ENCODE measurements at places on chromosomes 11 and 22. TPM values are rescaled to one million over a fixed set of nuclear protein-coding genes. Genes with fewer than 3 reads are reported as not detected.
A peak's percentile ranks its signal among the peaks of the same experiment; 100 is the strongest.

Gene RGL4
- 30.8 TPM for total RNA-seq

Gene OTOG
- not detected for total RNA-seq

Gene RCOR2
- total RNA-seq: 0.47 TPM

Gene B3GAT1
- total RNA-seq: 0.61 TPM

Gene BRD1
- total RNA-seq: 56.6 TPM

Gene ART1
- total RNA-seq: not detected

Gene BIRC3
- total RNA-seq: 46.4 TPM

Gene OR52I2
- total RNA-seq: not detected

Gene OR52N4
- total RNA-seq: 0.23 TPM

DNA sequence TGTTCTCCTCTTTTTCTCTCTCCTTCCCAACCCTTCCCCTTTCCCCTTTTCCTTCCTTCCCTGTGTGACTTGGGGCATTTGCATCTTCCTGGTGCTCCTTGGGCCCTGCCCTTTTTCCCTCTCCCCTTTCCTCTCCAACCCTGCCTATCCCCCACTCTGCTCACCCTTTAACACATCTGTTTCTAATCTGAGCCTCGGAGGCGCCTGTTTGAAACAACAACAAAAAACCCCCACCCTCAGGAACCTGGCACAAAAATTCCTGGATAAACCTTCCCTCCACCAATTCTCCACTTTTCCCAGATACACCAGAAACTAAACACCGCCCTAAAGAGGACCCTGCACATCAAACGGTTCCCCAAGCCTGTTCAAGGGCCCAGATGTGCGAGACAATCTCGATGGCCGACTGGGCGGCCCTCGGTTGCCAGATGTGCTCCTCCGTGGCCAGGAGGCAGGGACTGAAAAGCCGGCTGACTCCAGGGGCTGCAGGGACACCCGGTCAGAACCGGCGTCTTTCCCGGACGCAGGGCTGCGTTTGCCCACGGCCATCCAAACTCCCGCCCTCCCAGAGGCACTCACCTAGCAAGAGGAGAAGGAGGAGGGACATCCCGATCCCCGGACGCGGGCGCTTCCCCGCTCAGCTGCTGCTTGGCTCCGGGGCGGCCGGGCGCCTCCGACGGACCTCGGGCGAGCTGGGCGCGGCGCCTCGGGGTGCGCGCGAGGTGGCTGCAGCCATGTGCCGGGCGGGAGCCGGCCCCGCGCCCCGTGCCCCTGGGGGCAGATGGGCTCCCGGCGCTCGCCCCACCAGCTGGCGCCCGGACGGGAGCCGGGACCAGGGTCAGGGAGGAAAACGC, 486 bp downstream of the CLMP start:
- DNase-seq: no peak

DNA sequence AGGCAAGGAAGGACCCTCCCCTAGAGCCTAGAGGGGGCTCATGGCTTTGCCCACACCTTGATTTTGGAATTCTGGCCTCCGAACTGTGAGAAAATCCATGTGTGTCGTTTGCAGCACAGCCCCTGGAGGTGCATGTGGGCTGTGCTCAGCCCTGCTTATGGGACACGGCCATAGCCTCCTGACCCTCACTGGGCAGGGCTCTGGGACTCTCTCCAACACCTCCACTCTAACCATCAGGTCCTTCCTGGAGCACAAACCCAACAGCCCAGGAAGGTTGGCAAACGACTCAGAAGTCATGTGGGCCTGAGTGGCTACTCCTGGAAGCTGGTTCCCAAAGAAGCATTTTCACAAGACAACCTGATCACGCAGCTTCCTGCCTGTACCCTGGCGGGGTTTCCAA, 144.1 kb downstream of the CTTN start:
- DNase-seq: no peak

DNA sequence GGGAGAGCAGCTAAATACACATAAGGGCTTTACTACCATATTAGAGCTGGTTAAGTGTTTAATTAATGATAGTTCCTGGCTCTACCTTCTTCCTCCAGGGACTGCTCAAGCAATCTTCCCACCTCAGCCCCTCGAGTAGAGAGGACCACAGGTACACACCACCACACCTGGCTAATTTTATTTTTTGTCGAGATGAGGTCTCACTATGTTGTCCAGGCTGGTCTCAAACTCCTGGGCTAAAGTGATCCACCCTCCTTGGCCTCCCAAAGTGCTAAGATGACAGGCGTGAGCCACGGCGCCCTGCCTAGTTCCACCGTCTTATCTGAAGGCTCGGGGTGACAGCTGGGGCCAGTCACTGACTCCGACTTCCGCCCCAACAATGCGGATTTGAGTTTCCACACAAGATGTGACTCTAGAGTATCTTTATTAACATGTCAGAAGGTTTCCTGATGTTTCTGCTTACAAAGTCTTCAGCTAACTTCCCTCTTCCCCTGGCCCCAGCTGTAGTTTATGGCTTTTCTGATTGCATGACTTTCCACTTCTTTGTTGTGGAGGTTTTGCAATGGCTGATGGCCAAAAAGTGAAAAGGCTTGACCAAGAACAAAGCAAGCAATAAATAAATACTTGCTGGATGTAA, 16.8 kb downstream of the TPST2 start:
- DNase-seq: no peak

- no peak for DNase-seq
These were observed 4.3 kb downstream of the ATL3 start for GRCh38 chr11:63666874-63667273.

DNA sequence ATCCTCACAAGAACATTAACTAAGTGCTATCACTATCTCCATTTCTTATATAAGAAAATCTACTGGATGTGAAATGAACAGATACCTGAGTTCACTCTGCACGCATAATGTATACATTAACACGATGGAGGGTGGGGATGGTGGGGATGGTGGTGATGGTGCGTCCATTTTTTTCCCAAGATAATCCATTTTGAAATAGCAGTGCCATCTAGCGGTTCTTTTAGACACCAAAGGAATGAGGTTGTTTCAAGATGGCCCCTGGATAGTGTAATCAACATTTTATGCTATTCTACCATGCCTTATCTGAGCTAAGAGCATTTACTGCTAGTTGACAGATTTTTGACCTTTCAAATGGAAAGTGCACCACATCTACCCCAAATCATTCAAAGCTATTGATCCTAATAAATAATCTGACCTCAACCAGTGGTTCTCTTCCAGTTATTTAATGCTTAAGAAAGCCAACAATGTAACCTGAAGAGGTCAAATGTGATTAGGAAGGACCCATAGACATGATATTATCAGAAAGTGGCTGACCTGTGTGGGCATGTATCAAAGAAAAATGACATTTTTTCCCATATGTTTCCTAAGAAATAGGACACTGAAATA, 714.7 kb upstream of the TENM4 start:
- no peak for DNase-seq

GRCh38 chr11:70610566-70611565, 212.5 kb downstream of the CTTN start:
- no peak for DNase-seq

- DNase-seq: no peak
These were observed 44.9 kb downstream of the PLEKHA7 start for GRCh38 chr11:16969010-16969999.

GRCh38 chr22:26516503-26516902, 4.2 kb upstream of the TFIP11 start:
- no peak for DNase-seq

DNA sequence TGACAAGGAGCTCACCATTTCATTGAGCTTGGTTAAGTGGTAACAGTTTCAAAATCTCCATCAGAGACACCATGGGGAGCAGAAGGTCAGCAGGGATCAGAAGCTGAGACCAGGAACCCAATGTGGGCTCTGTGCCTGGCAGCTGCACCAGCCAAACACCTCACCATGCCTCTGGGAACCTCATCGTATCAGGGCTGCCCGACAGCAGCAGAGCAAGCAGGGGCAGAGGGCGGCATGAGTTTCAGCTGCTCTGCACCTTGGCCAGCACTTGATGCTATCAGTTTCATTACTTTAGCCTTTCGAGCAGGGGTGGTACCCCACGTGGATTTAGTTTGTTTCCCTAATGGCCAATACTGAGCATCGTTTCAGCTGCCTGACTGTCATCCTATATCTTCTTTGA, 77.8 kb downstream of the DGCR2 start:
- DNase-seq: no peak

- DNase-seq: peak; percentile 95
These were observed 950 bp downstream of the FERMT3 start for GRCh38 chr11:64207256-64208085.

DNA sequence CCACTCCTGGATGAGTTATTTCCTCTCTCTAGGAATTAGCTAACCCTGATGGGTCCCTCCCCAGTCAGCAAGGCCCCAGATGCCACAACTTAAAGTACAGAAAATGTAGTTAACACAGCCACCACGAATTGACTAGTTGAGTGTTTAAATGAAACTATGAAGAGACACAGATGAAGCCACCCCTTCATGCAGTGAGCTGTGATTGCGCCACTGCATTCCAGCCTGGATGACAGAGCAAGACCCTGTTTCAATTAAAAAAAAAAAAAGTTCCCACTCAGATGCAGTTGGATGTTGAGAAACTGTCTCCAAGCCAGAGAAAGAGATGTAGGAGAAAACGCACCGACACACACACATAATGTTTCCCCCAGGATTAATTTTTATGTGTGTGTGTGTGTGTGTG, 53.3 kb downstream of the SCN3B start:
- DNase-seq: no peak

DNA sequence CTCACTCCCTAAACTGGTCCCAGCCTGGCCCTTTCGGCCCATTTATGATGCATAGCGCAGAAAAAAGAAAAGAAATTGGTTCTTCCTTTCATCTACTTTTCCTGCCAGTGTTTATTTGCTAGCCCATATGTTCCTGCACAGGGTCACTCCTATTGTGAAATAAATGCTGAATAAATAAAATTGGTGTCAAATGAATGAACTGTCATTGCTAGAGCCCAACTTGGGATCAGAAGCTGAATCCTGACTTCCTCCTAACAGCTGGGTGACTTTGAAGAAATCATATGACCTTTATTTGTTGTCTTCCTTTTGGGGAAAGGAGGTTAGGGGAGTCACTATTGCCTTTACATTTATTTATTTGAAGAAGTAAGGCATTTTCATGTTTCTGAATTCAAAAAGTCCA, 92.0 kb downstream of the PRR5L start:
- DNase-seq: no peak

GRCh38 chr11:120565466-120566155, 54.1 kb downstream of the GRIK4 start:
- DNase-seq: no peak

DNA sequence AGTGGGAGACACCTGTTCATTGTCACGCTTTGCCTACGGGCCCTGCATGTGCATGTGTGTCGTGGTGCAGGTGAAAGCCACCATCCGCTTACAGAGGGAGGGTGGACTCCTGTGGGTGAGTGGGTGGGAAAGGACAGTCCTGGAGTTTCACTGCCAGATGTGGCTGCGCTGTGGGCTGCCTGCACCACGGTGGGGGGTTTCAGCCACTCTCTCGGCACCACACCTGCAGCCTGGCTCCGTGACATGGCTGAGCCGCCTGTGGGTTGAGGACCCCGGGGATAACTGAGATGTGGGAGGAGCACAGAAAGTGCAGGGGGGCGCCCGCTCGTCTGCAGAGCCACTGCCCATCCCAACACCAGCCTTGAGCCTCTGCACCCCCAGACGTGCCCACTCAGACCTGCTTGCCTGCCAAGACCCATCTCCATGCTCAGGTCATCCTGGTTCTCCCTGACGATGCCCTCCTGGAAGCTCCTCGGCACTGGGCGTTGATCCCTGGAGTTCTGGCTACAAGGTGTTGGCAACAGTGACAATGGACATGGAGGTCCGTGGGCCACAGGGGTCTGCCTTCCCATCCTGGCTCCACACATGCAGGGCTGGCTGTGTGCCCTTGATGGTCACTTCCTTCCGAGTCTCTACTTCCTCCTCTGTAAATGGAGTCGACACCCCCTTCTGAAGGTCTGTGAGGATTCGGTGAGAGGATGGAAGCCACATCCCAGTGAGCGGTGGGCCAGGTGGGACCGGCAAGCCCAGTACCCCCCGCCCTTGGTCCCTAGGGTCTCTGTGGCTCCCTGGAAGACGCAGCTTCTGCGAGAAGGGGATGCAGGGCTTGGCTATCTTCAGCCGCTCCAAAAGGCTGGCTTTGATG, 1007.0 kb downstream of the BRD1 start:
- DNase-seq: no peak

- DNase-seq: no peak
These were observed 562 bp downstream of the FOLR3 start for GRCh38 chr11:72135891-72136683.

DNA sequence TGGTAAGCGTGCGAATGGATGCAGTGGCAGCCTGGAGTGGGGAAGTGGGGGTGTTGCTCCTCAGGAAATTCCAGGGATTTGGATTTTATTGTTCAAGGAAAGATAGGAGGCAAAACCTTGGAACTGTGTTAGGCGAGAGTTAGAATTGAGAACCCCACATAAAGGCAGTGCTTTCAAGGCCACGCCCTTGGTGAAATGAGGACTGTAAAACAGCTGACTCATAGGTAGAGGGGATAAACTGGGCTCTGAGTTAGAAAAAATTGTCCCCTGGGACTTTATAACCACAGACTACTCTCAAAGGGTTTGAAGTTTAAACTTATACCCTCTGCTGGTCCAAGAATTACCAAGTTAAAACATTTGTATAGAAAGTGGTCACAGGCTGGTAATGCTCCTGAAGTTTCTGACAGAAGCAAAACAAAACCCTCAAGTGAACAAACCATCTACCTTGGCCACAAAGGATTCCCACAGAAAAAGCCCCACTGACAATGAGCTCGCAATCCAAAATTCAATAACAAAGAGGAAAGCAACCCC, 250.3 kb upstream of the TBCEL start:
- DNase-seq: no peak

DNA sequence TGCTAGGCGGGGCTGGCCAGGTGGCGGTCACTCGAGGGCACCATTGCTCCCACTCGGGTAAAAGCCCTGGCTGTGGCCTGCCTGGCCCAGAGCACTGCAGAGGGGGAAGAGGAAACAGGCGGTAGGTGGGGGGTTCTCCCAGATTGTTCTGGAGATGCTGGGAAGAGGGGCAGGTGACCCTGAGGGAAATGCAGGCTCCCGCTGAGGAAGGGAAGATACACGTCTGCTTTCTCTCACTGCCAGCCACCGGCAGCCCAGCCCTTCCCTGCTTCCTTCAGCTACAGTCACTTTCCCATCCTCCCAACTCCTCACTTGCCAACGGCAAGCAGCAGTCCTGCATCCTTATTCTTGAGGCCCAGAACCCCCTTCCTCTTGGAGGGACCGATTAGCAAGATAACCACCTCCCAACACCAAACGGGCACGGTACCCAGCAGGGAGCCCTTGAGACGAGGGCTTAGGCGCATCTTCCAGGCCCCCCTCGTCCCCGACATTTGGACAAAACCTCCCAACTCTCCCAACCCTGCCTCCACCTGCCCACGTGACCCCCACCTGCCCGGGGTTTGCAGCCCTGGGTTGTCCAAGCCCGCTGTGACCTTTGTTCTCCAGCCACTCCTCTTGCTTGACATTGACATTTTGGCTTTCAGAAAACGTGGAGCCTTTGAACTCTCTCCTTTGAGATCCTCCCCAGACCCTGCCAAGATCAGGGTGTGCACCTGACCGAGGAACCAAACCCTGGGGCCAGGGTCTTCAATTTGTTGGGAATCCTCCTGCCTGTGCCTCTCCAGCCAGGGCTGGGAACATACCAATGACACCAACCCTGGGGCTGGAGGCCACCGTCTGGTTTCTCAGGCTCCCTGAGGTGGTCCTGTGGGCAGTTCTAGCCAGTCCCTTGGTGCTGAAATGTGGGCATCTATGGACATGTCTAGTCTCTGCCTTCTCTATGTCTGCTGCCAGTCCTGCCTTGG, 48.8 kb upstream of the TTLL12 start:
- DNase-seq: no peak

- DNase-seq: no peak
These were observed 134.0 kb upstream of the TEAD1 start for GRCh38 chr11:12540075-12540680.

GRCh38 chr11:46856605-46857343, 10.7 kb upstream of the CKAP5 start:
- DNase-seq: no peak

- no peak for DNase-seq
These were observed 34.3 kb downstream of the DBX1 start for GRCh38 chr11:20125927-20126326.
